ENCODE measurements at places on chromosomes 2 and 18. TPM values are rescaled to one million over a fixed set of nuclear protein-coding genes. Genes with fewer than 3 reads are reported as not detected.

B3GNT7 gene
- polyA plus RNA-seq = 0.07 TPM

VWA3B gene
- polyA plus RNA-seq = not detected

TMEM163 gene
- not detected for polyA plus RNA-seq

ORC4 gene
- 20.6 TPM for polyA plus RNA-seq

PELI1 gene
- 2.3 TPM for polyA plus RNA-seq

FHOD3 gene
- polyA plus RNA-seq = 12.5 TPM

RNF152 gene
- 7.5 TPM for polyA plus RNA-seq

CCDC148 gene
- polyA plus RNA-seq = 0.17 TPM

ALPG gene
- polyA plus RNA-seq = not detected

HAAO gene
- 0.09 TPM for polyA plus RNA-seq

IHH gene
- polyA plus RNA-seq = not detected

ASTL gene
- polyA plus RNA-seq = not detected

EMX1 gene
- not detected for polyA plus RNA-seq

DNA sequence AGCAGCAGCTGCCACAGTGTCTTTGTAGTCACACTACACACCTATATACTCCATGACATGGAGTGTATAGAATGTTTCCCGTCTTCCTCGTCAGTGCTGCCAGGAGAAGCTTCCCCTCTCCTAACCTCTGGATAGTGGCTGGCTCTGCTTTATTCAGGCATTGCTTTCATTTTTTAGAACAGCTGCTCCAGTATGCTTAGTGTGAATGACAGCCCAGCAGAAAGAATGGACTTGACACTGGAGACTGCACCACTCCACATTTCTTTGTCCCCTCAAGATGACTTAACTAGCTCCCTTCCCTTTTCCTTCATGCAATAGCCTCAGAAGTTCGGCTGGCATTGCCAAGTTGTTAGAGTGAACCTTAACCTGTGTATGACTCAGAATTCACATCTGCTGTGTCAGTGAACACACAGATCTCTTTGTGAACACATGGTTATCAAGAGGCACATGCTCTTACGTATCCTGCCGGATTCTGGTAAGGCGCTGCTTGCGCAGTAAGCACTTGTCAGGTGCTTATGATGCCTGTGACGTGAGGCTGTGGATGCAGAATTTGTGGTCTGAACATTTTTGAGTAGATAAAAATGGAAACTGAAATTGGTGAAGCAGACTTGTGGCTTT, 73.9 kb downstream of the NEDD4L start:
- H3K4me3 ChIP-seq = no peak overlapping the region
- no peaks in the 10 kb centered on the region for H3K36me3 ChIP-seq
- peak; percentile 98 for DNase-seq
- H3K4me1 ChIP-seq = peaks cover 8% of the 10 kb centered on the region
- H3K27me3 ChIP-seq = no peaks in the 10 kb centered on the region

DNA sequence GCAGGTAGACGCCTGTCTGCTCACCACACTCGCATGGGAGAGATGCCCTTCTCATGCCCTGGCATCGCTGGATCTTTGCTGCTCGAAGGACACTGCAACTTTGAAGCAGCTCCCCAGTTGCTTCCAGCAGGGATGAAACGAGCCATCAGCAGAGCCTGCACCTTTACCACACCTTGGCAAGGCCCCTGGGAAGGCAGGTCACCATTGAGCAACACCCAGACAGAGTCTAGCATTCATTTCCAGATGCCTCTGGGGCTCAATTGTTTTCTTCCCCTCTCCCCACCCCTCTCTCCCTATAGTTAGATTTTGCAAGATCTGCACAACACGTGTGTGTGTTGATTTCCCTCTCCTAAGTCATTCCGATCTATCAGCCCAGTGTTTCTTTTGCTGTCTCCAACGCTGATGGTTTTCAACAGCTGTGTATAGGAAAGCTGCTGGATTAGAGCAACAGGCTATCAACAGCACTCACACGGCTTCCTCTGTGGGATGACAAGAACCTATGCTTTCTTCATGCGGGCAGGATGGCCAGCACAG, 25.6 kb upstream of the INHBB start:
- H3K4me1 ChIP-seq = peaks cover 3% of the 10 kb centered on the region
- DNase-seq = peak; percentile 20
- no peak overlapping the region for H3K27ac ChIP-seq
- peaks cover 44% of the 10 kb centered on the region for H3K27me3 ChIP-seq
- no peak overlapping the region for H3K4me3 ChIP-seq
- no peaks in the 10 kb centered on the region for H3K36me3 ChIP-seq

- no peak overlapping the region for H3K4me3 ChIP-seq
- H3K4me1 ChIP-seq = peaks cover 2% of the 10 kb centered on the region
- H3K36me3 ChIP-seq = no peaks in the 10 kb centered on the region
- no peak overlapping the region for H3K27ac ChIP-seq
- no peaks in the 10 kb centered on the region for H3K27me3 ChIP-seq
These were observed 247.6 kb downstream of the DYM start for GRCh38 chr18:49212819-49213218.

GRCh38 chr2:163121483-163121882, 282.9 kb upstream of the KCNH7 start:
- H3K4me1 ChIP-seq = no peaks in the 10 kb centered on the region
- H3K27me3 ChIP-seq = no peaks in the 10 kb centered on the region
- H3K27ac ChIP-seq = no peak overlapping the region
- DNase-seq = no peak

GRCh38 chr2:145752091-145752806, 1232.3 kb upstream of the ZEB2 start:
- peak; percentile 89 for DNase-seq
- no peaks in the 10 kb centered on the region for H3K36me3 ChIP-seq
- no peak overlapping the region for H3K4me3 ChIP-seq
- peaks cover 12% of the 10 kb centered on the region for H3K4me1 ChIP-seq

GRCh38 chr18:48711651-48712486, 173.0 kb downstream of the CTIF start:
- H3K27me3 ChIP-seq = no peaks in the 10 kb centered on the region
- H3K4me3 ChIP-seq = no peak overlapping the region
- H3K4me1 ChIP-seq = peaks cover 4% of the 10 kb centered on the region
- H3K36me3 ChIP-seq = peaks cover 26% of the 10 kb centered on the region

- no peaks in the 10 kb centered on the region for H3K27me3 ChIP-seq
- H3K36me3 ChIP-seq = peaks cover 7% of the 10 kb centered on the region
- no peak for DNase-seq
These were observed 45.6 kb upstream of the INHBB start for GRCh38 chr2:120300385-120300784.

DNA sequence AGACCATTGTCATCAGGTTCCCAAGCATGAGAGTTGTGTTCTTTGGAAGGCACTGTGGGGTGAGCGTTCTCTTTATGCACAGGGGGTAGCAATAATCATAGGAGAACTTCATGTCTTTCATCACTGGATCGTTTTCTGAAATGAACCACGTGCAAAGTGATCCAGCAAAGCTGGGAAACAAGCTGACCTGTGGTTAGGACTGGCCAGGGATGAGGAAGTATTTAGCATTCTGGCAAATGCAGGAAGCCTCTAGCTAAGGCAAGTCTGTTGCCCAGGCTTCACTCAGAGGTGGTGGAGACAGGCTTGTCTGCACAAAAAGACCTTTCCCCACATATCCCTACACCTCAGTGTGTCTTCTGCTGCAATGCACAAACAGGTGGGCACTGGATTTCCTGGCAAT, 58.6 kb downstream of the MMADHC start:
- H3K4me3 ChIP-seq = no peak overlapping the region
- H3K27ac ChIP-seq = no peak overlapping the region
- H3K4me1 ChIP-seq = no peaks in the 10 kb centered on the region
- no peaks in the 10 kb centered on the region for H3K36me3 ChIP-seq
- H3K27me3 ChIP-seq = no peaks in the 10 kb centered on the region

DNA sequence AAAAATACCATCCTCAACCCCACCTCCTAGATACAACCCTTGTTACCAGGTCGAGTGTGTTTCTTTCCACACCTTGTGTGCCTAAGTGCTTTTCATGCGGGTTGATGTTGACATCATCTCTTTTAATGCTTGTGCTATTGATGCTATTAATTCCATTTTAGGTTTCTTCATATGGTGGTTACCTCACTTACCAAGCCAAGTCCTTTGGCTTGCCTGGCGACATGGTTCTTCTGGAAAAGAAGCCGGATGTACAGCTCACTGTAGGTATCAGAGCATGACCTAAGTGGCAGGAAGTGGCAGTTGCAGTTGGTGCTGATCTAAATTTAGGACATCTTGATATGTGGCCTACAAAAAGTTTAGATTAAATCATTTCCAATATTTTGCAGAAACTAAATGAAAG, 149.9 kb upstream of the TTC39C start:
- H3K27ac ChIP-seq = no peak overlapping the region
- no peak for DNase-seq
- no peaks in the 10 kb centered on the region for H3K27me3 ChIP-seq
- peaks cover 15% of the 10 kb centered on the region for H3K4me1 ChIP-seq

DNA sequence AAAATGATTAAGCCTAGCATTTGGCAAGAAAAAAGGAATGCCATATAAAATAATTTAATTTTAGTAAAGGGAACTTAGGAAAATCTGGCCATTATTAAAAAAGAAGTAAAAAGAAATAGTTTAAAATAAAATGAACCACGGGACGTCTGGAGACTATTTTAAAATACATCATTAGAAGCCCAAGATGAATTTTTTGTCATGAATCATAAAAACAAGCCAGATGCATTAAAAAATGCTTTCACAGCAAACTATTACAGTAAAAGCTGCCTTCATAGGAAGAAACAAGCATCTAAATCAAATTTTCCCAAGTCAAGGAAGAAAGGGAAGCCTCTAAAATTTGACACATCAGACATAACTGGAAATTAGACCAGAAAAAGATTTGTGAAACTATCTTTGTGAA, 33.0 kb downstream of the COL5A2 start:
- H3K27ac ChIP-seq = no peak overlapping the region
- H3K27me3 ChIP-seq = no peaks in the 10 kb centered on the region
- peaks cover 13% of the 10 kb centered on the region for H3K4me1 ChIP-seq

- no peaks in the 10 kb centered on the region for H3K4me1 ChIP-seq
- DNase-seq = no peak
- H3K36me3 ChIP-seq = no peaks in the 10 kb centered on the region
These were observed 53.3 kb upstream of the TUBA3E start for GRCh38 chr2:130251535-130251872.

- H3K36me3 ChIP-seq = peaks cover 3% of the 10 kb centered on the region
- peaks cover 10% of the 10 kb centered on the region for H3K4me1 ChIP-seq
- no peak overlapping the region for H3K27ac ChIP-seq
- peak; percentile 58 for DNase-seq
- H3K4me3 ChIP-seq = no peak overlapping the region
These were observed 84.4 kb downstream of the TMEM131 start for GRCh38 chr2:97911206-97911921.

DNA sequence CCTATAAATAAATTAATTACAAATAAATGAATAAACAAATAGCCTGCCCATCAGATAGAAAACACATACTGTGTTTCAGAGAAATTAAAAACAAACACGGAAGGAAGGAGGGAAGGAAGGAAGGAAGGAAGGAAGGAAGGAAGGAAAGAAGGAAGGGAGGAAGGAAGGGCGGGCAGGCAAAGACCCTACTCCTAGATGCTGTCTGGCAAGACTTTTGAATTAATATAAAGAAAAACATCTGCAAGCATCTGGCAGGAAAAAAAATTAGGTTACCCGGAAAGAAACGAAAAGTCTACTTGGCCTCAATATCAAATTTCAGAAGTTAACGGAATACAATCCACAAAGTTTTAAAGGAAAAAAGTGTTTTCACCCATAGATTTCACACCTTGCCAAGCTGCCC, 49.1 kb downstream of the LOXHD1 start:
- H3K27me3 ChIP-seq = no peaks in the 10 kb centered on the region
- H3K4me1 ChIP-seq = no peaks in the 10 kb centered on the region
- H3K36me3 ChIP-seq = no peaks in the 10 kb centered on the region
- no peak overlapping the region for H3K27ac ChIP-seq
- no peak overlapping the region for H3K4me3 ChIP-seq
- no peak for DNase-seq

DNA sequence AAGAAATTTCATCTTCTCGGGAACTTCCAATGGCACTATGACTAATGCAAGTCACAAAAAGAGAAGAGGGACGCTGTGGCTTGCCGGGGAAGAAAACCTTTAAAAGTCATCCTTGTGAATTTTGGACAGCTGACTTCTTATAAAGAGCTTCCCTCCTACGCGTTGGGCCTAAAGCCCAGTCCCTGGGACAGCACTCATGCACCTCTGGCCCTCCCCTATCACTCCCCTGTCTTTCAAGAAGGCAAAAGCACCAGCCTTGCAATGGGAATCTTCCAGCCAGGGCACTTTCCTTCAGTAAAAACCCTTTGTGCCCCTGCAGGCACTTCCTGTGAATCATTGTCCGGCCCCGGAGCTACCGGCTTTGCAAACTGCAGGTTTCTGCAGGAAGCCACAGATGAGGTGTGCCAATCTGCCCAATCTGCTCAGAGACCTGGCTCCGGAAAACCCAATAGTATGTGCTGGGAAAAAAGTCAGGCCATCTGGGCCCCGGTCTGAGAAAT, 7.1 kb downstream of the MREG start:
- H3K4me1 ChIP-seq = no peaks in the 10 kb centered on the region
- H3K36me3 ChIP-seq = no peaks in the 10 kb centered on the region
- H3K4me3 ChIP-seq = no peak overlapping the region
- no peak overlapping the region for H3K27ac ChIP-seq
- H3K27me3 ChIP-seq = no peaks in the 10 kb centered on the region
- DNase-seq = no peak

DNA sequence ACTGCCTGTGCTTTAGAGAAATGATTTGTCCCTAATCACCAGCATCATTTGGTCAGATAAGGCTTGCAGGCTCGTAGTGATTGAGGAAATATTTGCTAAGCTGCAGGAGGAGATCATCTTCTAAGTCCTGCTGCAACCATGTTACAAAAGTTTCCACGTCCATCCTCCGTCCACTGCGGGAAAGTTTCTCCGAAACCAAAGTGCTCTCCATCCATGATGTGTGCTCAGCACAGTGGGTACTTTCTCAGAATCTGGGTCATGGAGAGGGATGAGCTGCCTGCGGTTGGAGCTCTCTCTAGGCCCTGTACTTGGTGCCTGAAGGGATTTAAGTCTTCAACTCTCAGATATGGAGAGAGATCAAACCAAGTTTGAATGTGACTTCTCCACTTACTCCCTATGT, 39.3 kb downstream of the IL1RL2 start:
- no peaks in the 10 kb centered on the region for H3K36me3 ChIP-seq
- no peaks in the 10 kb centered on the region for H3K27me3 ChIP-seq
- DNase-seq = no peak
- no peak overlapping the region for H3K4me3 ChIP-seq
- H3K4me1 ChIP-seq = peaks cover 13% of the 10 kb centered on the region

DNA sequence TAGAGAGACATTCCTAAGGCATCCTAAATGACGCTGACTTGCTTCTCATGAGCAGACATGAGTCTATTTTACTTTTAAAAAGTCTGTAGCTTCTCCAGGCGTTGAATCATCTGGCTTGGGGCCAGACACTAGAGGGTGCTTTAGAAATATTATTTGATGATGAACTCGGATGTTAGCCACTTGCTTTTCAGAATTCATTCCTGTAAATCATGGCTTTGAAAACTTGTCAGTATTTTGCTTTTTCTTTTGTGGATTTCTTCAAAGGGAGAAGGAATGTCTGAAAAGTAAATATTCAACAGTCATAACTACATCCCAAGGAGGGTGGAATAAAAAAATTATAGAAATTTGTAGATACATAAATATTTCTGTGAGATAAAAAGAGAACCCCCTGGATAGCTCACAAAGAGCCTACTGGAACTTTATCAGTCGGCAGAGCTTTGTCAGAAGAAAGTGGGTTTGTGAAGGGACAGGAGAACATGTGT, 370.8 kb downstream of the OSR1 start:
- H3K4me1 ChIP-seq = peaks cover 11% of the 10 kb centered on the region
- no peak overlapping the region for H3K4me3 ChIP-seq
- no peaks in the 10 kb centered on the region for H3K27me3 ChIP-seq
- DNase-seq = peak; percentile 95
- peak overlapping the region; percentile 63 for H3K27ac ChIP-seq
- no peaks in the 10 kb centered on the region for H3K36me3 ChIP-seq

Data from IMR-90 (cell line).